ENCODE measurements at places on chromosomes 1 and 21.

DNA sequence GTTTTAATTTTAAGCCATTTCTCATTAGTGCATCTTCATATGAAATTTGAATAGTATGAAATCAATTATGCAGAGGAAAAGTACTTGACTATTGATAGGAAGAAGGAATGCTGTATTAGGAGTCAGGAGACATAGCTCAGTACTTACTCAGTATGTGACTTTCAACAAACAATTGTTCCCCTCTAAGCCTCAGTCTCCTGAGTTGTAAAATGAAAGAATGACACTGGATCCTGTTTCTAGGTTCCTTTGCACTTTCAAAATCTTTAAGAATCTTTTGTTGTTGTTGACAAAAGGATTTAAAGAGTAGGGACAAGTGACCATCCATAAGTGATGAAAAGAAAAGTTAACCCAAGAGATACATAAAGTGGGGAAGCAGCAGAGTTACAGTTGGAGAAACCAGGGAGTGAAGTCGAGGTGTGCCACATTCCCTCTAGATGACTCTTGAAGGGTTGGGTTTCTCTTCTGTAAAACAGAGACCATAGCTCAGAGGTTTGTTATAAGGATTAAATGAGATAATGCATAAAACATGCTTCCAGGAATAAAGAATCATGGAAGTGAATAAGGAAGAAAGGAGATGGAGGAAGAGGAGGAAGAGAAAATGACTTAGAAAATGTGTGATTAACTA, 105.7 kb upstream of the KCNJ15 start:
- no peak for DNase-seq

GRCh38 chr1:154474802-154475201, 27.2 kb upstream of the TDRD10 start:
- no peak for DNase-seq

DNA sequence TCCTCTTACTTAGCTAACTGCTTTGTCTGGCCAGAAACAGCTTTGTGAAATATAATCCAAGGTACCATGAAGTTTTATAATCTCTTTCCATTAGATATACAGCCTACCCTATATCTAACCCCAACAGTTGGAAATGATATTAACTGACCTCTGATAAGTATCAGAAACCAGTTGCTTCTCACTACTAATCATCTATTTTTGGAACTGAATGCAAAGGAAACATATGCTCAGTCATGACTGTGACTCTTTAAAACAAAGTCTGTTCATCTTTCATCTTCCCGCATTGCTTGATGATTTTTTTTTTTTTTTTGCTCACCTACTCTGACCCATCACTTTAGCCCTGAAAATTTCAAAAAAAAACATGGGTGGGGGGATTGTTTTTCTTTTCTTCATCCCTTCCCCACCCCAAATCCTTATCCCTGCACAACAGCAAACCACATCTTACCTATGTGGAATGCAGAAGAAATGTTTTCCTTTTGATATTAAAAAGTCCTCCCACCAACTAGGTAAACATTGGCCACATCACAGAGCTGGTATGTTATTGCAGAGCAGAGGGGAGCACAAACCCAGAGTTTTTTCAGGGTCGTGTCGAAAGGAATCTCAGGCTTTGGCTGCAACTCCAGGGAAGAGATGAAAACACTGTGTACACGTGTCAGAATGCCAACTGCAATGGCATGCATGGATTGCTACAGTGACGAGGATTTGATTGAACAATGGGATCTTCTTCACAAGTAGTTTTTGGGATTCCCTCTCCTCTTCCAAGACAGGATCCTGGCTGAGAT, 137.3 kb downstream of the SLC30A10 start:
- no peak for DNase-seq

DNA sequence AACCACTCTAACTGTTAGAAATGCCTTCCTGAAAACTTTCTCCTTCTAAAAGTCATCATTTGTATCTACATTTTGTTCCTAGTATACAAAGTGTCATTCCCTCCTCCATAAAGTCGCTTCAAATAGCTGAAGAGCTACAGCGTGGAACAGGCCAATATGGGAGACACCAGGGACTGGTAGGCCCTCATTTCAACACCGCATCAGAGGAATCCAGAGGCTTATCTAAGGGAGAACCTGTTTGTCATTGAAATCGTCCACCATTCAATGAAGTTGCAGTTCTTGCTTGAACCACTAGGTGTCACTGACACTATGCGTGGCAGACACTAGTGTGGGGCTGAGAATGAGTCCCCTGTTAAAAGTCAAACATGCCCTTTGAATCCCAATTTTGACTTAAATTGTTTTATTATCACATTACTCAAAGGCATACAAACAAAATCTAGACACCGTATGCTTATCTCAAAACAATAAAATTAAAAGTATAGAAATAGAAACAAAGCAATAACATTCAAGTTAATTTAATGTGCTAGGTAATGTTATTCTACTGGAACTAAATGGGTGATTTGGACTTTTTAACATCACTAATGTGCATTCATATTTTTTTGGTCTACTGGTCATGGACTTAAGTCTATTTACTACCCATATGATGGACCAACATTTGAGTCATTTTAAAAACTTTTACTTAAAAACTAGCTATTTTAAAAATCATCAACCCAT, 182.3 kb downstream of the FCRL5 start:
- no peak for DNase-seq

- no peak for DNase-seq
These were observed 10.8 kb downstream of the MATN1 start for GRCh38 chr1:30712583-30712982.
